ENCODE measurements at places on chromosomes 1 and 21. TPM values are rescaled to one million over a fixed set of nuclear protein-coding genes. Genes with fewer than 3 reads are reported as not detected.

GRCh38 chr1:113975211-113975895 lies 3.9 kb upstream of the OLFML3 start:
- no peak overlapping the region for H3K27ac ChIP-seq
- H3K36me3 ChIP-seq = peaks cover 29% of the 10 kb centered on the region
- peaks cover 15% of the 10 kb centered on the region for H3K4me1 ChIP-seq
- H3K27me3 ChIP-seq = no peaks in the 10 kb centered on the region

- peak; percentile 80 for DNase-seq
- no peaks in the 10 kb centered on the region for H3K4me1 ChIP-seq
- no peaks in the 10 kb centered on the region for H3K27me3 ChIP-seq
- no peak overlapping the region for H3K4me3 ChIP-seq
- H3K36me3 ChIP-seq = no peaks in the 10 kb centered on the region
- no peak overlapping the region for H3K27ac ChIP-seq
These were observed 254.4 kb upstream of the GJB5 start for GRCh38 chr1:34500451-34500850.

GRCh38 chr1:162029157-162029556 lies 5.5 kb upstream of the OLFML2B start:
- H3K4me3 ChIP-seq = no peak overlapping the region
- H3K4me1 ChIP-seq = no peaks in the 10 kb centered on the region
- H3K36me3 ChIP-seq = no peaks in the 10 kb centered on the region
- no peak for DNase-seq
- H3K27me3 ChIP-seq = peaks cover 3% of the 10 kb centered on the region

- no peaks in the 10 kb centered on the region for H3K27me3 ChIP-seq
- no peak overlapping the region for H3K4me3 ChIP-seq
- DNase-seq = no peak
- no peaks in the 10 kb centered on the region for H3K36me3 ChIP-seq
- peaks cover 2% of the 10 kb centered on the region for H3K4me1 ChIP-seq
These were observed 68.7 kb downstream of the KCTD3 start for GRCh38 chr1:215635827-215636226.

GRCh38 chr1:180630408-180631193 lies 1.2 kb upstream of the XPR1 start:
- DNase-seq = no peak
- H3K36me3 ChIP-seq = no peaks in the 10 kb centered on the region
- H3K4me3 ChIP-seq = no peak overlapping the region

- H3K27ac ChIP-seq = no peak overlapping the region
- no peaks in the 10 kb centered on the region for H3K36me3 ChIP-seq
- H3K4me3 ChIP-seq = no peak overlapping the region
- H3K4me1 ChIP-seq = no peaks in the 10 kb centered on the region
These were observed 19.8 kb upstream of the UBXN10 start for GRCh38 chr1:20166051-20166450.

DNA sequence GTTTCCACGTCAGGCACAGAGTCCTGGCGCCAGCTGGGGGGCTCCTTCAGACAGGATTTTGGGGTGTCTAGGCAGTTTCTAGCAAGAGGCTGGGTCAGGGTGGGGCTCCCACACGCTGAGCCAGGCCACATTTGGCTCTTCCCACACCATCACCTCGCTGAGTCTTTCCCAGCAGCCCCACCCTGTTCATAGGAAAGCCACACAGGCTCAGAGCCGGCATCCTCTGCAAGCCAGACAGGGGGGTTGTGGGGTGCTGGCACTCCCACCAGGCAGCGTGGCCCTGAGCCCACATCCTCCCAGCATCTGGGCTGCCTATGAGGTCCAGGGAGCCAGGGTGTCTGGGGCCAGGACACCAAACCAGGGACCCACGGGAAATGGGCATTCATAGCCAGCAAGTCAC lies 2.8 kb upstream of the GPR153 start:
- no peak for DNase-seq
- peaks cover 2% of the 10 kb centered on the region for H3K4me1 ChIP-seq
- no peak overlapping the region for H3K27ac ChIP-seq
- H3K4me3 ChIP-seq = no peak overlapping the region
- no peaks in the 10 kb centered on the region for H3K36me3 ChIP-seq

DNA sequence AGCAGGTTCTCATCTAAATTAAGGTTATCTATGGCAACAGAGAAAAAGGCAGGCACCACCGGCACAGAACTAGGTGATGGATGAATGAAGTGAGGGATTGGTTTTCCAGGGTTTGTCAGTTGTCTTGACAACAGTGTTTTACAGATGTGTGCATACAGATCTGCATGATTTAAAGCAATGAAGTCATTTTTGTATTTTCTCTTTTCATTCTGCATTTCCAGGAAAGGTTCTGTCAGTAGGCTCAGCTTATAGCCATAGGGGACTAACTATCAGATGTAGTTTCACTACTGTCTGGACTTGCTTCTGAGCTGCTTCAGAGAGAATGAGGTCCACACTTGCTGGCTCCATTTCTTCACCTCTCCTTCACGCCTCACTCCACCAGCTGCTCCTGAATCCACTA lies 98.2 kb upstream of the LMO4 start:
- H3K27ac ChIP-seq = no peak overlapping the region
- H3K27me3 ChIP-seq = no peaks in the 10 kb centered on the region
- no peaks in the 10 kb centered on the region for H3K36me3 ChIP-seq
- H3K4me1 ChIP-seq = peaks cover 5% of the 10 kb centered on the region
- no peak for DNase-seq

TOR3A gene
- total RNA-seq = 33.1 TPM

FCAMR gene
- 1.8 TPM for total RNA-seq
